ENCODE measurements at places on chromosomes 13 and 19. TPM values are rescaled to one million over a fixed set of nuclear protein-coding genes. Genes with fewer than 3 reads are reported as not detected.

Gene SH2D3A
- total RNA-seq, result not detected

Gene NRTN
- not detected for total RNA-seq

Gene VN1R4
- total RNA-seq, result not detected

Gene CLEC11A
- total RNA-seq, result 23.5 TPM

Gene CIRBP
- total RNA-seq, result 300 TPM

Gene RASAL3
- total RNA-seq, result under 0.01 TPM

Gene CYP2B6
- total RNA-seq, result not detected

Gene GRK1
- total RNA-seq, result not detected

Gene POU2F2
- under 0.01 TPM for total RNA-seq

Gene PGLYRP2
- not detected for total RNA-seq

Gene CTXN1
- total RNA-seq, result 1.5 TPM

Gene KIR3DL2
- not detected for total RNA-seq

Gene IL4I1
- 0.29 TPM for total RNA-seq

Gene FFAR2
- not detected for total RNA-seq

Gene SRRM5
- total RNA-seq, result not detected

Gene BICRA
- total RNA-seq, result 4.7 TPM

Gene ZNF808
- 19.7 TPM for total RNA-seq

Gene TMC4
- total RNA-seq, result 0.29 TPM

Gene ACP7
- total RNA-seq, result not detected

Gene PHLDB3
- 12.1 TPM for total RNA-seq

Gene RNF225
- total RNA-seq, result not detected

Gene ZNF223
- total RNA-seq, result 5.8 TPM

Gene SMIM17
- total RNA-seq, result under 0.01 TPM

Gene RB1
- 29.8 TPM for total RNA-seq

Gene EFNB2
- 17.0 TPM for total RNA-seq

Gene STX10
- total RNA-seq, result 78.4 TPM

Gene ZNF154
- total RNA-seq, result 7.6 TPM

Gene PRTN3
- not detected for total RNA-seq

Gene ATP8B3
- 0.72 TPM for total RNA-seq

Gene GRIK5
- total RNA-seq, result under 0.01 TPM

Gene FGF9
- not detected for total RNA-seq

All from osteoblast (primary cell).